ENCODE measurements at places on chromosomes 13 and 19. TPM values are rescaled to one million over a fixed set of nuclear protein-coding genes. Genes with fewer than 3 reads are reported as not detected.

LRRC4B gene
- 0.27 TPM for total RNA-seq

GRCh38 chr19:29411113-29411581 is 114.6 kb upstream of the VSTM2B start:
- no peak for DNase-seq

DNA sequence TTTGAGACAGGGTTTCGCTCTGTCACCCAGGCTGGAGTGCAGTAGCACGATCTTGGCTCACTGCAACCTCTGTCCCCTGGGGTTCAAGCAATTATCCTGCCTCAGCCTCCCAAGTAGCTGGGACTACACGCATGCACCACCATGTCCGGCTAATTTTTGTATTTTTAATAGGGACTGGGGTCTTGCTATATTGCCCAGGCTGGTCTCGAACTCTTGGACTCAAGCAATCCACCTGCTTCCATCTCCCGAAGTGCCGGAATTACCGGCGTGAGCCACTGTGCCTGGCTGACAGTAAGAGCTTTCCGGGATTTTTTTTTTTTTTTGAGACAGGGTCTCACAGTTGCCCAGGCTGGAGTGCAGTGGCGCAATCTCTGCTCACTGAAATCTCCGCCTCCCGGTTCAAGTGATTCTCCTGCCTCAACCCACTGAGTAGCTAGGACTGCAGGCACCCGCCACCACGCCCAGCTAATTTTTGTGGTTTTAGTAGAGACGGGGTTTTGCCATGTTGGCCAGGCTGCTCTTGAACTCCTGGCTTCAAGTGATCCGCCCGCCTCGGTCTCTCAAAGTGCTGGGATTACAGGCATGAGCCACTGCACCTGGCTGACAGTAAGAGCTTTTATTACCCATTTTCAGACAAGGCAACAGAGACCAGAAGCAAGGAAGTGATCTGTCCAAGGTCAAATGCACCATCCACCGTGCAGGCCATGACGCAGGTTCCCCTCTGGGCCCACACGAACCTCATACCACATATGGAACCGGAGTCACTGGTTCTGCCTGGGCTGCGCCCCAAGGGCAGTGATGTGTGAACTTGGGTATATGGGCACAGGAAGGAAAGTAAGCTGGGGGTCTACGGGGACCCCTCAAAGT is 21.0 kb downstream of the RFX1 start:
- DNase-seq, result no peak

DNA sequence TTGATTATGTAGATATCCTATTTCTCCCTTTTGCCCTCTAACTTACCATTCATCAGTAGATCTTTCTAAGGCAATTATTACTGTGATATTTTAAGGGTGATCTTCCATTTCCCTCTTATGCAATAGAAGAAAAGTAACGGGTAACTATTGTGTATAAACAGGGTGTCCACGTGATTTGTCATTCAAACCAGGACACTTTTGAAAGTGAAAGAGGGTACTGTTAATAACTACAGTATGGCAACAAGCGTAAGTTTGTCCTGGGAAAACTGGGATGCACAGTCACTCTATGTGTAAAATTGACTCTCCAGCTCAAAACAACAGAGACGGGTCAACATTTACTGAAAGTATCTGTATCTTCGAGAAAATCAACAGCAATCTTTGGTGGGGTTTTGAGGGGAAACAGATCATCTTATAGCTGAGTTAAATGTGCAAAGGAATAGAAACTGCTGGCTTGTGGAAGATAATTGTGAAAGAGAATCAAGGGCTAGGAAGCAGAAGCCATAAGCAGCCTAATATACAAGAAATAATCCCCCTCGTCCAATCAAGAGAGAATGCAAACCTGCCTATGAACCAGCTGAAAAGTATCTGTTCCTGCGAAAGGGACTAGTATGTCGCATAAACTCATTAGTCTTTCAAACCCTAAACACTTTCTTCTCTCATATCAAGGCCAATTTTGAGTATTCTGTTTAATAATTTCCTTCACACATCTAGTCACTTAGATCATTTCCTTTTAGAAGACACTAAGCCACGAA is 126.7 kb downstream of the FOXO1 start:
- no peak for DNase-seq

DNA sequence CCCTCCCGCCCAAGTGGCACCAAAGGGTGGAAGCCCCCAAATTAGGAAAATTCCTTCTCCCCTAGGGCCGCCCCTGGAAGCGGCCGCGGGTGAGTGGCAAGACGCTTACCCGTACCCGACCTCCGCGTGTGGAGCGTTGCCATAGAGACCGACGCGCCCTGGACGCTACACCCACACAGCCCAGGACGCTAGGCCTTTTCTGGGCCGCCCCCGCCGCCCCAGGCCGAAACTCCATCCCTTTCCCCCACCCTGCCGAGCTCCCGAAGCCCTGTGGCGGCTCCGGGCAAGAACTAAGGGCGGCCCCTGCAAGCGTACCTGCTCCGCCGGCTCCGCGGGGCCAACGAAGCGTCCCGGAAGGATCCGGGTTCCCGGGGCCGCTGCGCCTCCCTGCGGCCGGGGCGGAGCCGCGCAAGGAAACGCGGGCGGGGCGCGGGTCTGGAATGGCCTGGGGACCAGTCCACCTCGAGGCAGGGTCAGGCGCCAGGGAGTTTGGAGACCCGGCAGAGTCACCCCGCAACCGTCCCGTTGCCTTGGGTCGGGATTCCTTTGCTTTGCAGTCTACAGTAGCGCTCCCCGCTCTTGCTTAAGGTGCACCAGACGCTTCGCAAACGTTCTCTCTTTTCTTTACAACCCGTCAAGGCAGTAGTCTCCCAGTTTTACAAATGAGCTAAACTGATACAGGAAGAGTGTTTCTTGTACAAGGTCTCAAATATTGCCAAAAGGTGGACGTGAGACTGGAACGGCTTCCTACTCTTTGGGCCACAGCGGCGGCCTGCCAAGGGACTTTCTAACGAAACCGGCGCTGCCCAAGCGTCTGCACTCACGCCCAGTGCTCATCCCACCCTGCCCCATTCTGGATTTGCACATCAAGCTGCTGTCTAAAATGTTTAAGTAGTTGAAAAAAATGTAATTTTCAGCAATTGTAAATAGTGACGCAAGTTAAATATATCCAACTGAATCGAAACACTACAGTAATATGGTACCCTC is at the start of gene NEK5:
NEK5 (minus strand) TSS at position 360 of the 987 bp plus-strand sequence. CDS start 1,591 bp downstream, outside the sequence.
- DNase-seq, result no peak

GRCh38 chr13:75555836-75556235 is 6.2 kb downstream of the UCHL3 start:
- DNase-seq, result no peak

Measured in esophagus squamous epithelium (tissue), 5 donors.